ENCODE measurements at places on chromosomes 1 and 21. TPM values are rescaled to one million over a fixed set of nuclear protein-coding genes. Genes with fewer than 3 reads are reported as not detected.

The DUSP23 gene
- total RNA-seq: 18.2 TPM

The C1orf185 gene
- total RNA-seq: not detected

The DCDC2B gene
- not detected for total RNA-seq

The TSPEAR gene
- 0.19 TPM for total RNA-seq

The KCNE2 gene
- total RNA-seq: not detected

The DMAP1 gene
- total RNA-seq: 24.1 TPM

The CCNL2 gene
- total RNA-seq: 196 TPM
